Neuronal stem cell (in vitro differentiated cells): ENCODE measurements at places on chromosomes 1 and 21.

- no peak for DNase-seq
Measured at GRCh38 chr1:240455228-240455821, 156.6 kb downstream of the GREM2 start.

- no peak for DNase-seq
Measured at GRCh38 chr1:152743371-152744145, 14.3 kb upstream of the KPRP start.

DNA sequence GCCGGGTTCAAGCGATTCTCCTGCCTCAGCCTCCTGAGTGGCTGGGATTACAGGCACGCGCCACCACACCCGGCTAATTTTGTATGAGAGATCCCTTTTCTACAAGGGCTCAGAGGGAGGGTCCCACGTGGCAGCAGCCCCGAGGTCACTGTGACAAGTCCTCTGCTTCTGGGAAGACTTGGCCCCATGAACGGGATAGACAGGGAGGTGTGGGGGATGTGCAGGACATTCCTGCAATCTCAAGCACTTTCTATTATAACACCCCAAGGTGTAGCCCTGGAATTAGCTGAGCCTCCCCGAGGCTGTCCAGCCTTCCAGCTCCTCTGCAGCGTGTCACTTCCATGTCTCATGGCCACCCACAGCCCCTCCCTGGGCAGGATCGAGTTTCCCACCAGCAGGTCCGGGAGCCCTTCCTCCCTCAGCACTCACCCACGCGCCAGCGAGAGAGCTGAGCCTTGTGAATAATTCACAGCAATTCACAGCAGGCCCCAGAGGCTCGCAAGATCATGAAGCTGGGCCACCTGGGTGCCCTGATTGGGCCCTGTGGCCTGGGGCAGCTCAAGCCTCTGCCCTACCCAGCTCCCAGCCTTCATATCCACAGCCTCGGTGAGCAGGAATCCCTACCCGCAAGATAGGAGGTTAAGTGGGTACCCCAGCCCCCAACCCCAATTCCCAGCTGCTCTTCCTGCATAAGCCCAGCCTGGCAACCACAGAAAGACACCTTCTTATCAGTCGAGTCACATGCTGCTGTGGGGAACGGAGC lies 22.8 kb upstream of the RNU1-4 start:
- no peak for DNase-seq

GRCh38 chr1:231107600-231108326 lies 54.1 kb upstream of the TRIM67 start:
- DNase-seq, result no peak

- DNase-seq, result no peak
Measured at GRCh38 chr1:117093870-117094621, 27.5 kb downstream of the TRIM45 start.

DNA sequence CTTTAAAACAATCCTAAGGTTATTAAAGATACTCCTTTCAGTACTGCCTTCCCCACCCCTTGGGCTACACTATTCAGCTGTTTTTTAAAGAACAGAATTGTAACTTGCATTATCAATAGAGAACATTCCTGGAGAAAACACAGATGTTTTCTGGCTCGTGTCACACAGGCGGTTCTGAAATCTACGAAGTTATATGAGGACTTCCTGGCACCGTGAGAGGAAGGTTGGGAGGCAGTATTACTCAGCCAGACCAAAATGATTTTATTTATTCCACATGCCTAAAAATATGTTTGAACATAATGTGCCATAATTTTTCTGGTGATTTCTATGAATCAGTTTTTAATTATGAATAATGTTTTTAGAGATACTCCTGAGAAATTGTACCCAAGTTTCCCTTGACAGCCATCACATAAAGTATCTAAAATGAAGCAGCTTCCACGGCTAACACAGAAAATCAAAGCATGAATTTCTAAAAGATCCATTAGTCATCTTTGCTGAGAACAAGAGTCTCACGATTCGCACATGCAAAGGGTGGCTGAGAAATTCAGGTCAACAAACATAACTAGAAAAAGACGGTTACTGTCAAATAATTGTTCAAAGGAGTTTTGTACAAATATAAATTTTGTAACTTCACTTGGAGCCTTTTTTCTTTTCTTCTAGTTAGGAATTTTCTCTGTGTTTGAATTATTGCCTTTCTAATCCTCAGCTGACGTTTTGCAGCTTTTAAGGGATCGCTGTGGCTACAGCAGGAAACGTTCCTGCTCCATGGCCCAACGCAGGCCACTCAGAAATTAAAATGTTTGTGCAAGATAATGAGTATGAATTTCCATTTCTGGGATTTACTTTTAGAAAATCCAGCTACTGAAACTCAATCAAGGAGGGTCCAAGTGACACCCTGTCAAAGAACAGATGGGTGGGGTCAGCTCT lies 8.0 kb upstream of the SIM2 start:
- DNase-seq, result no peak

DNA sequence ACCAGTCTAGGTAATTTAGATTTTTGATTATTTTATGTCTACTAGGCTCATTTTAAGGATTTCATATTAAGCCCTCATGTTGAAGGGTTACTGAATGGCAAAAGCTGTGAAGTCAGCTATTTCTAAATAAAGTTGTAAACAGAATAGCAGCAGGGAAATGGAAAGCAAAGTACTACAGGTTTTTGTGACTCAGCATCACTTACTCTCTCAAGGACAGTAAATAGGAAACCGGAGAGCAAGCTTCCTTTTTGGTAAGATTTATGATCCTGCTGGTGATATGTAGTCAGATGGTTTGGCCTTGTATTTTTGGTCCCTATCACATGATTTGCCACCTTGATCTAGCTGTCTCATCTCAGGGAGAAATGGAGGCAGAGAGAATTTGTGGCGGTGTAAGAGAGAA lies 226.0 kb downstream of the RPS6KC1 start:
- no peak for DNase-seq

GRCh38 chr21:30336596-30336995 lies 898 bp downstream of the KRTAP27-1 start:
- DNase-seq, result no peak

DNA sequence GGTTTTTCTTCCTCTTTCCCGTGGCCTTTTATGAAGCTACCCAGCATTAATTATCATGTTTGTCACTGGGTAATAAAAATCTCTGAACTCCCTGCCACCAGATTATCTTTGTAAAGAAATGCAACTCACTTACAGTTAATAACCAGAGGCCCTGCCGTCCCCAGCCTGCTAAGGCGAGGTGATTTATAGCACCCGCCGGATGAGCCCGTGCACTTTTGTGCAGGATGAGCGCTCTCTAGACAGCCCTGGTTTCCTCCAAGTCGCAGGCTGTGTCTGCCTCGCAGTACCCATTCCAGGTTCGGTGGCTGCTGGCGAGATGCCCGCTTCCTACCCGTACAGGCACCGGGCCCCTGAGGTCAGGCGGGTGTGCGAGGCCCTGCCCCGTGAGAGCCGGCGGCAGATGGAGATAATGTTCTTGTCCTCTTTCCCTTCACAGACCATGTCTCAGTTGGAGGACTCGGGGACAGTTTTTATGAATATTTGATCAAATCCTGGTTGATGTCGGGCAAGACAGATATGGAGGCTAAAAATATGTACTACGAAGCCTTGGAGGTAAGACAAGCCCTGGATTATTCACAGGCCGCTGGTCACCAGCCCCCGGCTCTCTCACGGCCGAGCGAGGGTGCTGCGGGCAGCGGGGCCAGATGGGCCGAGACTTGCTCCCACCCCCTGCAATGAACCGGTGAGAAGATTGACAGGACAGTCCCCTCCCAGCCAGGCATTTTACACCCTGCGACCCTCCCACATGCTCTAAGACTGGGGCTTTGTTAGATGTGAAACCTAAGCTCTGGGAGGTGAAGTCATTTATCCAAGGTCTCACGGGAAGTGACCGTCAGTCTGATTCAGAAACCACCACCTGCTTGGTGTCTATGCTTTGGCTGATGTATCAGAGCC lies 28.5 kb upstream of the SELENON start:
- DNase-seq, result peak; percentile 70
